ENCODE measurements at places on chromosomes 1 and 21.

- DNase-seq, result no peak
Measured at GRCh38 chr1:41941381-41941780, 22.7 kb upstream of the HIVEP3 start.

- no peak for DNase-seq
Measured at GRCh38 chr1:212446333-212446732, 13.6 kb downstream of the NENF start.

GRCh38 chr1:162906485-162906884 is 45.5 kb upstream of the CCDC190 start:
- DNase-seq, result no peak

GRCh38 chr1:183655562-183656075 is 2.5 kb upstream of the APOBEC4 start:
- peak; percentile 92 for DNase-seq

DNA sequence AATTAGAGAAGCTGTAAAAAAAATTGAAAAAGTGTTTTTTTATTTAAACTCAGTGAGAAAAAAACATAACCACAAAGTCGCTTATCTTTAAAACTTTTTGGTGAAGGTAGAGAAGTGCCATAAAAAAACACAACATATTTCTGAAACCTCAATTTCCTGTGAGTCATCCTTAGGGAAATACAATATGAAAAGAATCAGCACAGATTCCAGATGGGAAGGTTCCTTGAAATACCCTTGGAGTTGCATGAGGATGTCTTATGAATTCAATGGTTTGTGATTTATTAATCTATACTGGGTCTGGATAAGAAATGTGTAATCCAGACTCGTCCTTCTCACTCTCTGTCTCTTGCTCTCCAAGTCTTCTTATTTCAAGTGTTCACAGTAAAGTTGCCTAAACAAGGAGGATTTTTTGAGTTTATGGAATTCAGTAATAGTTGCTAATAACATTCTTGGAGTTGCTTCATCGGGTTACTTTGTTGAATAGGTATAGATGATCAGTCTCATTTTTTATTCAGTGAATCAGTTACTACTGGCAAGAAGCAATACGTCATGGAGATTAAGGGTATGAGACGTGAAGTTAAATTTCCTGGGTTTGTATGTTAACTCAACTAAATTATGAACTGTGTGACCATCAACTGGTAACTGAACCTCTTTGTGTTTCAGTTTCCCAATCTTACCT is 191.4 kb downstream of the KCNK2 start:
- DNase-seq, result no peak

GRCh38 chr1:204445860-204446412 is 34.3 kb upstream of the PPP1R15B start:
- peak; percentile 88 for DNase-seq
